ENCODE measurements at places on chromosomes 3 and 15. TPM values are rescaled to one million over a fixed set of nuclear protein-coding genes. Genes with fewer than 3 reads are reported as not detected.

CISH gene
- total RNA-seq = 4.9 TPM

GALNT15 gene
- total RNA-seq = 0.46 TPM

KLHL40 gene
- total RNA-seq = not detected

BOC gene
- total RNA-seq = 14.2 TPM

SUSD5 gene
- total RNA-seq = 1.1 TPM

RPS17 gene
- 1,639 TPM for total RNA-seq

ENTPD3 gene
- 1.4 TPM for total RNA-seq

TTLL13 gene
- 0.69 TPM for total RNA-seq

PPARG gene
- 17.1 TPM for total RNA-seq

FAM3D gene
- not detected for total RNA-seq

CD200 gene
- 42.1 TPM for total RNA-seq

TF gene
- 3.8 TPM for total RNA-seq

RHOV gene
- 4.4 TPM for total RNA-seq

TM4SF4 gene
- 314 TPM for total RNA-seq

KCNMB3 gene
- 3.4 TPM for total RNA-seq

SLC12A1 gene
- not detected for total RNA-seq

MESP2 gene
- not detected for total RNA-seq

ARL14 gene
- 1.00 TPM for total RNA-seq

MYZAP gene
- total RNA-seq = 11.5 TPM

CSTA gene
- not detected for total RNA-seq

RBP2 gene
- not detected for total RNA-seq

GUCA1C gene
- total RNA-seq = not detected

CMTM8 gene
- 33.8 TPM for total RNA-seq

CGNL1 gene
- total RNA-seq = 40.4 TPM

CTDSPL2 gene
- 61.7 TPM for total RNA-seq

GPR149 gene
- not detected for total RNA-seq

LRRIQ4 gene
- 0.31 TPM for total RNA-seq

NCK1 gene
- 26.2 TPM for total RNA-seq

FBXO40 gene
- not detected for total RNA-seq

CD96 gene
- total RNA-seq = not detected

SOX2 gene
- 72.0 TPM for total RNA-seq

GPR160 gene
- 33.7 TPM for total RNA-seq

XYLB gene
- 7.0 TPM for total RNA-seq

LYZL4 gene
- not detected for total RNA-seq

FETUB gene
- not detected for total RNA-seq

TM4SF1 gene
- 2.3 TPM for total RNA-seq

NOP10 gene
- 139 TPM for total RNA-seq

RBPMS2 gene
- total RNA-seq = 37.5 TPM

DAZL gene
- total RNA-seq = not detected

MYO5C gene
- total RNA-seq = 63.9 TPM
